Activated CD4-positive, CD25-positive, alpha-beta regulatory T cell (primary cell): ENCODE measurements at places on chromosomes 7 and 10.

GRCh38 chr10:83164156-83164555, 975.2 kb upstream of the GHITM start:
- DNase-seq, result no peak

- no peak for DNase-seq
Observed at GRCh38 chr7:81725003-81725811, 44.6 kb downstream of the HGF start.

- no peak for DNase-seq
Observed at GRCh38 chr7:130553398-130554029, 61.6 kb downstream of the MEST start.

DNA sequence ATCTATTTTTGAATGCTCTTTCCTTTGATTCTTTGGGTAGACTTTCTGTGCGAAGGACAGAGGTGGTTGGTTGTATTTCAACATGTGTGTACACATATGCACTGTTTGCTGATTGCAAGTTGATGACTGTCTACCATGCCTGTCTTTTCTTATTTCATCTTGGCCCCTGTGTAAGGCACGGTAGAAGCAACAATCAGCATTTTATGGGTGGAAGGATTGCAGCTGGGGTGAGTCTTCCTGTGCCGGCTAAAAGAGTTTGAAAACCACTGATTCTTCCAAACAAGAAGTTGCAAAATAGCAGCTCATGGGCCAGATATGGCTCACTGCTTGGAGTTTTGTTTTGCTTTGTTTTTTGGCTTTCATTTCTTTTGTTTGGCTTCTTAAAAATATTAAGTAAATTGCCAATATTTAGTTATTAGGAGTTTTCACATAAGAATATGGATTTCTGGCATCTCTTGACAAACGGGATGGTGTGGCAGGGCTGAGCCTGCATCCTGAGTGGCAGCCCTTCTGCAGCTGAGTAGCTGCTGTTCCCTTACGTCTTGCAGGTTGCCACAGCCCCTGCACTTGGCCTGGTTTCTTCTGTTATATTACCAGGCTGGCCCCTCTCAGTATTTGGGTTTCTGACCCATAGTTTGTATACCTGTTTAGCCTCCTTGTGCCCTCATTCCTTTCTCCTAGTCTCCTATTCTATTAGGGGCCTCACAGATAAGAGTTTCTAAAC, 7.2 kb downstream of the ZNF862 start:
- DNase-seq, result no peak

DNA sequence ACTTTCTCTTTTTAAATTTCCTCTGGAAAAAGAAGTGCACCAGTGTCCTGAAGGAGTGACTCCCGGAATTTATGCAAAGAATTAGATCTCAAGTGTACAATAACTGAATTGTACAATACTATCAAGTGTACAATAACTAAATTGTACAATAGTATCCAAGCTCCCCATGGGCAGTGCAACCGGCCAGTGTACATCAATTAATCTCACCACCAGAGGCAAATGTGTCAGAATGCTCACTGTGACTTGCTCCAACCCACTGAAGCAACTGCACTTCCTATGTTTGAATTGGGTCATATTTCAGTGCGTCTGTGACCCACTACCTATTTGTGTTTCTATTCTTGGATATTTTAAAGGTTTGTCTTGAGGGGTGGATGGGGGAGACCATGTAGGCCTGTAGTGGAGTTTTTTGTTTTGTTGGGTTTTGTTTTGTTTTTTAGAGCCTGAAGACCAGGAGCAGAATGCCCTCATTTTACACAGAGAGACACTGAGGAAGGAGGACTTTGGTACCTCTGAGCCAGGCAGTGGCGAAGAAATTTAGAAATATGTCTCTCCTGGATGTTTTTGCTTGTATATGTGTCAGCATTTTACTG, 78.5 kb upstream of the CTTNBP2 start:
- DNase-seq, result no peak
